ENCODE measurements at places on chromosomes 3 and 15.

DNA sequence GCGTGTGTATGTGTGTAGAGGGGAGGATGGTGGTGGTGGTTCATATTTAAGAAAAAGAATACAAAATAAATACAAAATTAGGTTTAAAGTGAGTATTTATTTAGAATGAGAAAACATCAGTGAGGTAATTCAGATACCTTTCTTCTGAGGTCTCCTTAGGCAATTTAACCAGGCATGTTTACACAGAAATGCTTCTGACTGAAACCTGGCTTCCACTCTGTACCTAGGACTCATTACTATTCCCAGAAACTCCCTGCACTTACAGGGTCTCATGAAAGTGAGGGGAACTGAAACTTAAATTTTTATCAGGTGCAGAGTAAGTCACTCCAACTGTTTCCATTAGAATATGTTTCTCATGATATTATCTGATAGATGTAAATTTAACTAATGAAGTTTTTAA is 10.3 kb upstream of the DIPK2A start:
- no peak for DNase-seq

DNA sequence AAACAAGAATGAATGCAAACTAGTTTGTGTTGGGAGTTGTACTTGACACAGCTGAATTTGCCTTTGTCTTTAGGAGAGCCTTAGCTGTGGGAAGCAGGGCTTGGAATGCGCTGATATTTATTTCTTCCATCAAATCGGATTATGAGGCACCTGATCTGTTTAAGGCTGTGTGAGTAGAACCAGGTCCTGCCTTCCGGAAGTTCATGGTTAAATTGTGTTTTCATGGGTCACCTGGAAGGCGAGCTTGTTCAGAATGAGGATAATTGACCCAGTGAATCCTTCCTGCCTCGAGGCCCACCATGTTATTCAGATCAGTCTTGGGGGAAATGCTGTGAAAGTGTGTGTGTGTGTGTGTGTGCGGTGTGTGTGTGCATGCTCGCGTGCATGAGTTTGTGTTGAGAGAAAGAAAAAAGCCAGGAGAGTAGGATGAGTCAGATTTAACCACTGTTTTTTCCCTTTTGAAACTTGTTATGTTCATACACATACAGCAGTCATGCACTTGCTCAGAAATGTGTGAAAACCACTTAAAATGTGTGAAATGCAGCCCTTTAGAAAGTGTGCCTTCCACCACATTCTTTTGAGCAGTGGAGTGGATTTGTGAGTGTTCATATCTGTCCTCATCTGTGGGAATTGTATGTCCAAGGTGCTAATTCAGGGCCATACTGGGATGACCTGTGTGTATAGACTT is 36.7 kb downstream of the SMAD3 start:
- DNase-seq: peak; percentile 29

- DNase-seq: no peak
Measured at GRCh38 chr15:47696351-47696750, 21.0 kb upstream of the SEMA6D start.

DNA sequence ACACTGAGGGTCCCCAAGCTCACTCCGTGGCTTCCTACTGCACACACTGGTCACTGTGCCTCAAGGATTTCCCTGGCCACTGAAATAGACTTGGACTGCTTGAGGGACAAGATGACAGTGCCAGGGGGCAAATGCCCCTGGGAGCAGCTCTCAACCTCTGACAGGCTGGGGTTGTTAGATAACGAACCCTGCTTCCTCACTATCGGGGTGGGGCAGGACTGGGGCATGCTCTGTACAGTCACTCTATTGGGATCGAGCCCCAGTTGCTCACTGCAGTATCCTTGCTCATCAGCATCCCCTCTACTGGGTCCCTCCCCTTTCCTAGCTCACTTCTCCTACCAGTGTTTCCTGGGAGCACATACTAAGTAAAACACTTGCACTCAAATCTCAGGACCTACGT is 610.8 kb downstream of the NTRK3 start:
- DNase-seq: no peak

GRCh38 chr3:66554178-66554577 is 53.4 kb upstream of the LRIG1 start:
- DNase-seq: no peak

DNA sequence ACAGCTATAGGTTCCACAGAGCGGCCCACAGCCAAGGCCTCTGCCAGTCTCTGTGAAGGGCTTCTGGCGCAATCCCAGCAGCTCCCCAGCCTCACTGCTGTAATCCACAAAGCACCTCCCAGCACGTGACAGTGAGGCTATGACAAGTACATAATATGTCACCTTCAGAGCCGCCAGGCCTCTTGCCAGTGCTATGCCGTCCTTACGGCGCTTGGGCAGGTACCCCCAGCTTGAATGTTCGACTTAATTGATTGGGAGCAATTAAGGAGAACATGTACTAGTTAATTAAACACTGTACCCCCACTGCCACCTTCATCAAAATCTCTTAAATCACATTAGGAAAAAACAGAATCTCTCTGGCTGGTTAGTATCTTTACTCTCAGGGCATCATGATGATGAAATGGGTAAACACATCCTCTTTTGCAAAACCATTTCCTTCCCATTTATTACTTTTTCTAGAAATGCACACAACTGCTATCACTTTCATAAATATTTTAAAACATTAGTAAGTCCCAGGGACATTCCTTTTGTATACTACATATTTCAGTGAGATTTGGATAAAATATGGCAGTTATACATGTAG is 169.9 kb downstream of the XXYLT1 start:
- DNase-seq: no peak

DNA sequence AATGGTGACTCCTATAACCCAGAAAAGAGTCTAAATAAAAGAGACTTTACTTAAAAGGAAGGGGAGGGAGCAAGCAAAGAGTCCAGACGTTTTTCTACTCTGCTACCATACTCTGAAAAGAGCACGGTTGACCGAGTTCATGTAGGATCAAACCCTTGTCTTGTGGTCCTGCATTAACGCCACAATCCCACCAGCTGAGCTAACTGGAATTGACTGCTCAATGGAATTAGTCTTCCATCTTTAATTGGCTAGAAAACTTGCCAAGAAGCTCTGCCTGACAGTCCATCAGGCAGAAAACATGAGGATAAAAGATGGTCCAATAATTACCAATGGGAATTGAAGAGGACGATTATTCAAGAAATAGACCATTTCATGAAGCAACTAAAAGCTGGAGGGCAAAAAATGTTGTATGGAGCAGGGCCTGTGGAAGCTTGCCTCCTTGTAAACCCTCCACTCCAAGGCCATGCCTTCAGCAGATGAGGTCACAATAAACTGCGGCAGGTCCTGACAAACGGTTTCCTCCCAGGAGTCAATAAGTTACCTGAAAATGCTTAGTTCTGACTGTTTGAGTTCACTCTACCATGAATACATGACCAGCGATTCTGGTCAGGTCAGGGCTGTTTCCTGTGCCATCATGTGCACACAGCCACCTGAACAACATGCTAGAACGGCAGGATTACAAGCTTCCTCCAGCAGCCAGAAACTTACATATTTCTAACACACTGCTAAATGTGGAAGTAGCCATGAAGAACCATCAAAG is 35.6 kb upstream of the ARHGEF3 start:
- no peak for DNase-seq

GRCh38 chr3:143502081-143502480 is 346.2 kb downstream of the SLC9A9 start:
- no peak for DNase-seq

- DNase-seq: no peak
Measured at GRCh38 chr3:112314649-112315048, 18.3 kb upstream of the CD200 start.

- DNase-seq: no peak
Measured at GRCh38 chr3:7684182-7684715, 817.4 kb upstream of the LMCD1 start.

DNA sequence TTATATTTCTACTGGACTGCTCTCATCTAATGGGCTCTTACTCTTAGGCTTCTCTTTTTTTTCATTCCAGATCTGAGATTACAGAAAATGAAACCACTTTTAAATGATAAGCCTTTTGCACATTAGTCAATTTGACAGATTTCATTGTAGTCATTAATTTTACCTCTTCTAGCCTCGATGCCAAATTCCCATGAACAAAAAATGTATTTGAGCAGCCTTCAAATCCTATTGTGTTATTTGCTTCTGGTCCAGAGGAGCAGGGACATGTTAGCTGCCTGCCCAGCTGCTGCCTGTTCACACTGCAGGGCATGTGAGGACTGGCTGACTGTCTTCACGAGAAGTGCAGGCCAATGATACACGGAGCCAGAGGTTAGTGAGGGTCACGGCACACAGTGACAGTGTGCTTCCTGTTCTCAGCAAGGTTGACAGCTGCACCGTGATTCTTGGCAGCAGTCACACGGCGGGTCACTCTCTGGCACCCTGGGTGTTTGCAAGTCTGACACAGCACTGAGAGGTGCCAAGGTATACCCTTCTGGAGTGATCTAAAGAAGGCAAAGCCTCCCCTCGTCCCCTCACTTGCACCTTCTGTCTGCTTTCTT is 40.8 kb downstream of the KAT2B start:
- no peak for DNase-seq

GRCh38 chr15:90665288-90666134 is 51.6 kb upstream of the BLM start:
- DNase-seq: no peak

GRCh38 chr3:155853214-155854140 is 750 bp downstream of the SLC33A1 start:
- DNase-seq: no peak

DNA sequence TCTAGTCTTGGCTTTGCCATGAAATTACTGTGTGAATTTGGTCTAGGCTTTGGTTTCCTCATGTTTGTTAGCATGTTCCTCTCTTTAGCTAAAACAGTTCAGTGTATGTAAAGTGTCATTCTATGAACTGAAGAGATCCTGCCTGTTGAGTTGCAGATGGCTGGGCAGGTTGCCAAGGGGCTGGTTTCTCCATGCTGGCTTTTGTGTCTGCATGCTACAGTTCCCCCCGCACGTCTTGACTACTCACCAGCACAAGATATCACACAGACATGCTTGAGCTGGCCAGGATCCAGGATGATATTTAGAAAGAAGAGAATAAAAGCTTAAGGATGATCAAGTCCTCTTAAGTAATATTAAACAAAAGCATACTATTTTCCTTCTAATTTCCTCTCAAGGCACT is 90.2 kb downstream of the CERS3 start:
- no peak for DNase-seq

- DNase-seq: no peak
Measured at GRCh38 chr15:68934341-68934740, 4.0 kb downstream of the SPESP1 start.

DNA sequence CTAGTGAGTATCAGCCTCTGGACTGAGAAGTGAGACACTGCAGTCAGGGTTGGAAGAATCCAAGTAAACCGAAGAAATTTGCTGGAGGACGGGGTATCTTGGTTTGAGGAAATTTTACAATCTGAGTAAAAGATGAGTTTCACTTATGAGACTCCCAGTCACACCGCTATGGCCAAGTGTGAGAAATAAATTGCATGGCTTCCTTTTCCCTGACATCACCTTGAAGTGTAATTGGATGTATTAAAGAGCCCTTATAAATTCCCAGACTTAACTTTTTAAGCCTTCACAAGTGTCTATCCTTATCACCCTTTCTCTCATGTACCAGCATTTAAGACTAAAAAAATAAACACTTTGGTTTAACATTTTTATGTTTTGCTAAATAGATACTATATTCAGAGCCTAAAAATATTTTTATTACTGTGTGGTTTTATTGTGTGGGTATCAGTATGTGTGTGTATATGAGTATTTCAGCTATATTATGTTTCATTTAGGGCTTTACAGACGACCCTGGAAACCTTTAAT is 23.8 kb downstream of the USP3 start:
- no peak for DNase-seq

DNA sequence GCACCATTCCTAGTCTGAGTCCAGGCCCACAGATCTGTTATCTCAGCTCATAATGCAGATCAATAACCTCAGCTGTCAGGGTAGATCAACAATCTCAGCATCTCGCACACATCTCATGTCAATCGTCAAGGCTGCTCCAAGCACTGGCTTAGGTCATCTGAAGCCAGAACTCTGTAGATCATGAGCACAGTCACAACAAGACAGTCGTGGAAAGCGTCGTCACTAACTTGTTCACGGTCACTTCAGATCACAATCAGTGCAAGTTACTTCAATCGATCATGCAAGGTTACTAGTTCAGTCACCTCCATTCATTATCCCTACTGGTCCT is 71.8 kb downstream of the RBPMS2 start:
- DNase-seq: no peak

Measured in effector memory CD4-positive, alpha-beta T cell (primary cell).